ENCODE measurements at places on chromosomes 13 and 19.

GRCh38 chr19:31290931-31291590 lies 58.2 kb downstream of the TSHZ3 start:
- no peak for DNase-seq

DNA sequence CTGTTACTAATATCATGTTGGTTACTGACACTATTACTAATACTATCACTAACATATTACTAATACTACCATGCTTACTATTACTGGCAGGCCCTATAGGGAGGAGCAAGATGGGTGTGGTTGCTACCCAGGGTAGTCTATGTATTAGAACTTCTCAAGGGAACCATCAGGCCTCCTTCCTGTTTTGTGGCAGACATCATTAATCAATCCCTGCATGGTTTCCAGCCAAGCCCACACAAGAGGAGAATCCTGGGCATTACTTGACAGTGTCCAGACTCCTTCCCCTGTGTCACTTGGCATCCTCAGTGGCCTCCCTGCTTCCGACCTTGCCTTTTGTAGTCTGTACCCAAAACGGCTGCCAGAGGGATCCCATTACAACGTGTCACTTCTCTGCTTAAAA lies 8.9 kb downstream of the HAS1 start:
- DNase-seq, result no peak

DNA sequence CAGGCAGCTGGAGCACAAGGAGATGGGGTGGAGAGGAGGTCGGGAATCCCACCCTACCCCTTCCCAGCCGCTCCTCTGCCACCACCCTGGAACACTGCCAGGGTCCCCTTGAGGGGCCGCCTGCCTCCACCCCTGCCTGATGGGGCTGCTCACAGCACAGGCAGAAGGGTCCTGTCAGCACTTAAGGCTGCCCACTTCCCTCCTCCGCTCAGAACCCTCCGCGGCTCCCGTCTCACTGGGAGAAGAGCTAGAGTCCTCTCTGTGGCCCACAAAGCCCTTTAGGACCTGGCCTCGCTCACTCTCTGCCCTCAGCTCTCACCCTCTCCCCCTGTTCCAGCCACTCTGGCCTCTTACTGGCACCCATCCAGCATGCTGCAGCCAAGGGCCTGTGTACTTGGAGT lies 3.4 kb upstream of the POLD1 start:
- DNase-seq, result no peak

- DNase-seq, result no peak
Observed at GRCh38 chr13:113084094-113084942, 21.3 kb upstream of the F7 start.

GRCh38 chr19:18007917-18008673 lies at the start of gene ARRDC2:
TSS of gene ARRDC2 (plus strand) at chr19:18008170. CDS start at chr19:18008311, 141 bp downstream.
- peak; percentile 86 for DNase-seq

DNA sequence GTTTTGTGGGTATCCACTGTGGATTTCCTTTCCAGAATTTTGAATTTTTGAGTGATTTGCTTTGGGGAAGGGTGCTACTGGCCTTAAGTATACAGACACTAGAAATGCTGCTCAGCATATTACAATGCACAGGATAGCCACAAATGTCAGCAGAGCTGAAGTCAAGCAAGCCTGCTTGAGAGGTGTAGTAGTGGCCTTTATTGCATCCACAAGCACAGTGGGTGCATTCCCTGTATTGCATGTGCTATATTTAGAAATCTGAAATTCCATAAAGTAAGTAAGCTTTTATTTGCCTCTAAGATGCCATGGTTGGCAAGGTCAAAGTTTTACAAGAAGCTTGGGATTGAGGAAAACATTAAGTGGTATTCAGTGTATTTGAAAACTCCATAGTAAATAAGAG lies 79.5 kb upstream of the ZNF91 start:
- no peak for DNase-seq

- no peak for DNase-seq
Observed at GRCh38 chr13:77811381-77811780, 107.2 kb downstream of the EDNRB start.

- DNase-seq, result no peak
Observed at GRCh38 chr13:53144826-53145225, 116.2 kb downstream of the OLFM4 start.

GRCh38 chr19:34370983-34371382 lies 6.0 kb downstream of the GPI start:
- no peak for DNase-seq

DNA sequence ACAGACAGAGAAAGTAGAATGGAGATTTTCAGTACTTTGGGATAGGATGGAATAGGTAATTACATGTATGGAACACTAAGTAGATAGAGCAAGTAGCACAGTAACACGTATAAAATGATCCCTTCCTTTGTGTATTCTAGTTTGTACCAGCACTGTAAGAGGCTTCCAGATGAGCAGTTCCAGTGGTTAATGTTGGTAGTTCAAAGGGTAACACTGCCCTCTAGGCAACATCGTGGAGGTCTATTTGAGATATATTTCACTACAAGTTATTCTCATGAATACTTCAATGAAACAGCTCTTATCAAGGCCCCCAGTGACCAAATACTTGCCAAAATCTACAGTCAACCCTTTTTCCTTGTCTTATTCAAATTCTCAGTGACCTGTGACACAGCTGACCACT lies 13.5 kb upstream of the ZNF563 start:
- no peak for DNase-seq

DNA sequence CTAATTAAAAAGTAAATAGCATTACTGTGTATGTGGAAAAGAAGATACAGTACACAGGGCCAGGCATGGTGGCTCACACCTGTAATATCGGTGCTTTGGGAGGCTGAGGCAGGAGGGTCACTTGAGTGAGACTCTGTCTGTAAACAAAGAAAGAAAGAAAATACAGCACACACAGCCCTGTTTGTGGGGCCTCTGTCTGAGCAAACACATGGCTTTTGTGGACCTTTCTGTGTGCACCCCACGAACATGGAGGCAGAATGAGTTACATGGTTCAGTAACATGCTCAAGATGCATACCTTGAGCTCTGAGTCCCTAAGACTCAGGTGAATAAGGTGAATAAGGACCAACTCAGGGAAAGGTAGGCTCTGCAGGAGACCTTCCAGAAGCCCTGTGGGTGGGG lies 20.0 kb upstream of the AMER2 start:
- DNase-seq, result no peak

All from T follicular helper cell (primary cell).